ENCODE measurements at places on chromosomes 2 and 18.

DNA sequence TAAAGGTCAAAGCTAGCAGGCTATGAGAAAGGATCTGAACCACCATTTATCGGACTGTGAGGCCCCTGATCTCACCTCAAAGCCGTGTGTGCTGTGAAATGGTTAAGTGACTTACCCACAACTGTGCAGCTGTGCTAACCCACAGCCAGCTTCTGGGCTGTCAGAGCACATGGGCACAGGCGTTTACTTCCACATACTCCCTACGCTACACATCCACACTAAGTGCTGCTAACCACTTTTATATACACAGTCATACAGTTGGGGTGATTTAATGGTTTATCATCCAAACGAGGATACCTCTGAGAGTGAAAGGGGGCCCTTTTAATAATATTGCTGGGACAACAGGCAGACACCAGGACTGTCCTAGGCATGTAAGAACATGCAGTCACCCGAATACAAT, 37.3 kb downstream of the CYRIA start:
- H3K27me3 ChIP-seq, result no peaks in the 10 kb centered on the region
- peak overlapping the region; percentile 92 for H3K27ac ChIP-seq
- peaks cover 9% of the 10 kb centered on the region for H3K36me3 ChIP-seq

DNA sequence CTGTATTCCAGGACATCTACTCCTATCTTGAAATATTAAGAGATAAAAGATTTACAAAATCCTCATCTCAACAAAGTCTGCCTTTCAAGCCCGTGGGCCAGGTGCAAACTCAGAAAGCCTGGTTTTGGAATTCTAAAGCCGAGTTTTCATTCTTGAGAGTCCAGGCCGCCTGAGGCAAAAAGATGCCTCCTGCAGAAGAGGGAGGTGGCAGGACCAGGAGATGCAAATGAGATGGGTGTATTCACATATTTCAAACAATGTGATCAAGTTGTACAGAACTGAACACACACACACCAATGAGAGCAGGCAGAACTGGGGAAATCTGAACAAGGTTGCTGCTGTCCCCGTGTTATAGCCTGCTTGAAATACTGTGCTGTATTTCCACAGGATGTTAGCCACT, 7.7 kb upstream of the HS6ST1 start:
- H3K4me3 ChIP-seq, result no peak overlapping the region
- no peaks in the 10 kb centered on the region for H3K27me3 ChIP-seq
- H3K36me3 ChIP-seq, result no peaks in the 10 kb centered on the region
- no peak overlapping the region for H3K27ac ChIP-seq
- DNase-seq, result no peak

- no peaks in the 10 kb centered on the region for H3K4me1 ChIP-seq
- no peak for DNase-seq
Measured at GRCh38 chr2:152791979-152792378, 73.6 kb downstream of the ARL6IP6 start.

GRCh38 chr2:200829258-200829655, 17.5 kb downstream of the BZW1 start:
- peaks cover 7% of the 10 kb centered on the region for H3K36me3 ChIP-seq
- no peaks in the 10 kb centered on the region for H3K4me1 ChIP-seq
- DNase-seq, result no peak
- no peaks in the 10 kb centered on the region for H3K27me3 ChIP-seq
- H3K4me3 ChIP-seq, result no peak overlapping the region

GRCh38 chr2:54783349-54783748, 59.9 kb downstream of the EML6 start:
- peaks cover 34% of the 10 kb centered on the region for H3K4me1 ChIP-seq
- no peak for DNase-seq
- peak overlapping the region; percentile 41 for H3K4me3 ChIP-seq
- H3K27me3 ChIP-seq, result no peaks in the 10 kb centered on the region

- H3K36me3 ChIP-seq, result no peaks in the 10 kb centered on the region
- no peaks in the 10 kb centered on the region for H3K4me1 ChIP-seq
- H3K4me3 ChIP-seq, result no peak overlapping the region
Measured at GRCh38 chr2:79131687-79132086, 11.4 kb downstream of the REG1A start.

- no peaks in the 10 kb centered on the region for H3K36me3 ChIP-seq
- H3K4me3 ChIP-seq, result peak overlapping the region; percentile 85
- DNase-seq, result peak; percentile 78
- peaks cover 2% of the 10 kb centered on the region for H3K27me3 ChIP-seq
- peaks cover 54% of the 10 kb centered on the region for H3K4me1 ChIP-seq
Measured at GRCh38 chr2:237673130-237674001, 46.0 kb downstream of the LRRFIP1 start.

DNA sequence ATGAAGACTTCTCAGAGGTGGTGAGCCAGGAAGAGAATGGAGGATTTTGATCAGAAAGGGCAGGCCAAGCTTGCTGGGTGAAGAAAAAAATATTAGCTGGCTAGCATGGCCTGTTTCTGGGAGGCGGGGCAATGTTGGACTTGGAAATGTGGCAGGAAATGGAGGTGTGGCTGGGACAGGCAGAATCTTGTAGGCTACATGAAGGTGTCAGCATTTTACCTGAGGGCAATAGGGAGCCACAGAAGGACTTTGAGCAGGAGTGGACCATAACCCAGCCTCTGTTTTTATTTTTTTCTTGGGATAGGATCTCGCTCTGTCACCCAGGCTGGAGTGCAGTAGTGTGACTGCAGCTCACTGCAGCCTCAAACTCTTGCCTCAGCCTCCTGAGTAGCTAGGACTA, 31.7 kb downstream of the EMX1 start:
- peaks cover 2% of the 10 kb centered on the region for H3K27me3 ChIP-seq
- H3K4me1 ChIP-seq, result no peaks in the 10 kb centered on the region
- H3K4me3 ChIP-seq, result no peak overlapping the region
- DNase-seq, result no peak
- peaks cover 5% of the 10 kb centered on the region for H3K36me3 ChIP-seq

- peak overlapping the region; percentile 90 for H3K27ac ChIP-seq
- no peak for DNase-seq
Measured at GRCh38 chr18:47931718-47932103, 1.3 kb upstream of the SMAD2 start.

DNA sequence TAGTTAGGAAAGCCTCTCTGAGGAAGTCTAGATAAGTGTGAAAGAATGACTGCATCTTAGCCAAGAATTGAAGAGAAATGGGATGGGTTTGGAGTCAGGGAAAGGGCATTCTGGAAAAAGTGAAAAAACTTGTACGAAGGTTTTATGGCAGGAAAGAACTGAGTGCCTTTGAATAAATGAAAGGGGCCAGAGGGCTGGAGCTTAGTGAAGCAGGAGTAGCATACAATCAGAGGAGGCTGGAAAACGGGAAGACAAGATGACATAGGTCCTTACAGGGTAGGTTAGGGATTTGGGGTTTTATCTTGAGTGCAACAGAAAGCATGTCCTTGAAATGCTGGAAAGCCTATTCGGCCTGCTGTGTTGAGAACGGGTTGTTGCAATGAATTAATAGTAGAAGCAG, 152.6 kb upstream of the RND3 start:
- no peak overlapping the region for H3K4me3 ChIP-seq
- H3K27ac ChIP-seq, result no peak overlapping the region
- no peaks in the 10 kb centered on the region for H3K27me3 ChIP-seq
- peaks cover 4% of the 10 kb centered on the region for H3K4me1 ChIP-seq
- DNase-seq, result no peak

- H3K36me3 ChIP-seq, result no peaks in the 10 kb centered on the region
- H3K27me3 ChIP-seq, result peaks cover 11% of the 10 kb centered on the region
- no peaks in the 10 kb centered on the region for H3K4me1 ChIP-seq
Measured at GRCh38 chr2:234536178-234536965, 39.5 kb upstream of the ARL4C start.

- no peak overlapping the region for H3K4me3 ChIP-seq
- no peak overlapping the region for H3K27ac ChIP-seq
- no peak for DNase-seq
- H3K4me1 ChIP-seq, result no peaks in the 10 kb centered on the region
Measured at GRCh38 chr18:55672574-55673361, 84.8 kb upstream of the TCF4 start.

- H3K27me3 ChIP-seq, result no peaks in the 10 kb centered on the region
- no peak overlapping the region for H3K4me3 ChIP-seq
- no peaks in the 10 kb centered on the region for H3K4me1 ChIP-seq
Measured at GRCh38 chr2:163552758-163553157, 183.1 kb downstream of the FIGN start.

DNA sequence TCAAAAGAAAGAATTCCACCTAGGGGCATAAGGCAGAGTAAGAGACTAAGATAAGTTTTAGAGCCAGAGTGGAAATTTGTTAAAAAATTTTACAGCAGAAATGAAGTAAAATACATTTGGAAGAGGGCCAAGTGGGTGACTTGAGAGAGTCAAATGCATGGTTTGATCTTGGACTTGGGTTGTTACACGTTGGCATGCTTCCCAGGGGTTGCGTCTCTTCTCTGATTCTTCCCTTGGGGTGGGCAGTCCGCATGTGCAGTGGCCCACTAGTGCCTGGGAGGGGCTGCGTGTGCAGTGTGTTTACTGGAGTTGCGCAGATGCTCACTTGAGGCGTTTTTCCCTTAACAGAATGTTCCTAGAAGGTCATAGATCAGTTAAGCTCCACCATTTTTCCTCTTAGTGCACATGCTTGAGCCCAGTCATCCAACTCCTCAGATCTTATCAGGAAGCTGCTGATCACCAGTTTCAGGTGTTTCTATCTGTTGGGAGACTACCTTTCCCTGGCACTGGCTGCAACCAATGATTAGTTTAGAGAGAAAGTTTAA, 13.1 kb downstream of the SEH1L start:
- DNase-seq, result no peak
- no peak overlapping the region for H3K4me3 ChIP-seq
- H3K27ac ChIP-seq, result no peak overlapping the region
- peaks cover 5% of the 10 kb centered on the region for H3K4me1 ChIP-seq
- H3K36me3 ChIP-seq, result peaks cover 29% of the 10 kb centered on the region
- H3K27me3 ChIP-seq, result no peaks in the 10 kb centered on the region

GRCh38 chr2:241315879-241316631, at the start of gene SEPTIN2:
Gene SEPTIN2 (plus strand): TSS chr2:241315925. CDS start chr2:241324233, 8,308 bp downstream.
- peak within 1 kb of the TSS; percentile 98 for H3K27ac ChIP-seq
- peak within 1 kb of the TSS; percentile 99 for H3K4me3 ChIP-seq
- DNase-seq, result peak; percentile 79
- no peaks in the 10 kb centered on the region for H3K27me3 ChIP-seq
- peaks cover 45% of the 10 kb centered on the region for H3K4me1 ChIP-seq

GRCh38 chr2:185862657-185863398, 124.2 kb downstream of the FSIP2 start:
- H3K4me3 ChIP-seq, result no peak overlapping the region
- DNase-seq, result no peak
- H3K36me3 ChIP-seq, result no peaks in the 10 kb centered on the region
- no peaks in the 10 kb centered on the region for H3K27me3 ChIP-seq
- H3K4me1 ChIP-seq, result no peaks in the 10 kb centered on the region
- no peak overlapping the region for H3K27ac ChIP-seq

DNA sequence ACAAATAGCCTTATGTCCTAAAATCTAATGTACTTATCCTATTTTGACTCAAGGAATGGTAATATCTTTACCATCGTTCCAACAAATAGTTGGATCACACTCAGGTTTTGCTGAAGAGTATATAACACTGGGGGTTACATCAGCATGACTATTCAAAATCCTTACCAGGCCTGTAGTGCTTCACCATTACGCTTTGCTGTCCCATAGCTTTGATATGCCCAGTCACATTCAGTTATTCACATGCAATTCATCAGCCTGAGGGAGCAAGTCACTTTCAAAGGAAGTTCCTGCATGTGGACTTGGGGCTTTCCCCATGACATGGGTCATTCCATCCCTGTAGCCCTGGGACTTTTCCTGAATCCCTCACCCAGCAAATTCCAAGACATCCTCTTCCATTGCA, 39.6 kb downstream of the FTCDNL1 start:
- peaks cover 3% of the 10 kb centered on the region for H3K36me3 ChIP-seq
- DNase-seq, result no peak
- H3K27ac ChIP-seq, result no peak overlapping the region
- no peaks in the 10 kb centered on the region for H3K4me1 ChIP-seq
- H3K4me3 ChIP-seq, result no peak overlapping the region

GRCh38 chr2:114406347-114406746, 36.1 kb upstream of the DPP10 start:
- H3K36me3 ChIP-seq, result no peaks in the 10 kb centered on the region
- H3K27me3 ChIP-seq, result no peaks in the 10 kb centered on the region
- no peak overlapping the region for H3K4me3 ChIP-seq

GRCh38 chr18:9612215-9612830, 2.0 kb downstream of the PPP4R1 start:
- H3K27ac ChIP-seq, result peak overlapping the region; percentile 95
- peak overlapping the region; percentile 34 for H3K4me3 ChIP-seq
- H3K27me3 ChIP-seq, result no peaks in the 10 kb centered on the region
- H3K36me3 ChIP-seq, result peaks cover 9% of the 10 kb centered on the region

GRCh38 chr2:11492720-11493119, 26.8 kb upstream of the E2F6 start:
- no peak for DNase-seq
- H3K27ac ChIP-seq, result no peak overlapping the region
- H3K36me3 ChIP-seq, result peaks cover 3% of the 10 kb centered on the region
- H3K27me3 ChIP-seq, result peaks cover 7% of the 10 kb centered on the region
- no peaks in the 10 kb centered on the region for H3K4me1 ChIP-seq
- no peak overlapping the region for H3K4me3 ChIP-seq

DNA sequence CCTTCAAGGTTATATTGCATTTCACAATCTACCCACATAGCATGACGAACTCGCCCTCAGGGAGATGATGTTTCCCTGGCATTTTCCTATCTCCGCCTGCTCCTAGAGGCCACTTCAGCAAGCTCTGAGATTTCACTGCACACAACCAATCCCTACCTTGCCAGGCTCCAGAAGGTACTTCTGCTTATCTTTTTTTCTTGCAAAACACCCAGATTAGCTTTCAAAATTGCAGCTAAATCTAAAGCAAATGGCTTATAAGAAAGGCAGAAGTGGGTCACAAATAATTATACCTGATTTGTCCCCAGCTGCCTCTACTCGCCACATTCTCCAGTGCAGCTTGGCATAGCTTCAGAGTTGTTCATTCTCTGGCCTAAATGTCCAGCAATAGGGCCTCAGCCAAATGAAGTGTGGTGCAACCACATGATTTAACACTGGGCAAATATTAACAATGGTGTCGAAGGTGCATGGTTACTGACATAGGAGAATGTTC, 32.4 kb upstream of the MRPL19 start:
- H3K27ac ChIP-seq, result no peak overlapping the region
- no peak overlapping the region for H3K4me3 ChIP-seq
- peaks cover 20% of the 10 kb centered on the region for H3K27me3 ChIP-seq
- no peak for DNase-seq
- no peaks in the 10 kb centered on the region for H3K36me3 ChIP-seq
- H3K4me1 ChIP-seq, result no peaks in the 10 kb centered on the region

DNA sequence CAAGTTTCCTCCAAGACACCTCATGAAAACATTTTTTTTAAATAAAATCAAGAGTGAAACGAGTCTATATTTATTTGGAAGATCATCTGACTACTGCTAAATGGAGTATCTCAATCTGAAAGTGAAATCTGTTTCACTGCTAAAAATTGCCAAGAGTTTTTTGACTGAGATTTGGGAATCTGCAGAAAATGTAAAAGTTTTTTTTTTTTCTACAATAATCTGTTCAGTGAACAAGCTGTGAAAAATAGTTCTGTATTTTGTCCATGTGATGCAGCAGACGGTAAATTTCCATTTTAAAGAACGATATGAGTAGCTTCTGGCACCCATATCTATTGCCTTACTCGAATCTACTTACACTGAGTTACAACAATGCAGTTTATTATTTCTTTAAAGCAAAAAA, 519.7 kb downstream of the PLCL1 start:
- no peak overlapping the region for H3K27ac ChIP-seq
- no peak overlapping the region for H3K4me3 ChIP-seq
- peaks cover 2% of the 10 kb centered on the region for H3K27me3 ChIP-seq
- no peaks in the 10 kb centered on the region for H3K36me3 ChIP-seq

GRCh38 chr2:45895241-45895861, 243.9 kb downstream of the PRKCE start:
- peaks cover 5% of the 10 kb centered on the region for H3K36me3 ChIP-seq
- H3K27ac ChIP-seq, result no peak overlapping the region
- no peak overlapping the region for H3K4me3 ChIP-seq

All from memory B cell (primary cell).